Stromal cell of bone marrow (primary cell): ENCODE measurements at places on chromosomes 16 and 17.

DNA sequence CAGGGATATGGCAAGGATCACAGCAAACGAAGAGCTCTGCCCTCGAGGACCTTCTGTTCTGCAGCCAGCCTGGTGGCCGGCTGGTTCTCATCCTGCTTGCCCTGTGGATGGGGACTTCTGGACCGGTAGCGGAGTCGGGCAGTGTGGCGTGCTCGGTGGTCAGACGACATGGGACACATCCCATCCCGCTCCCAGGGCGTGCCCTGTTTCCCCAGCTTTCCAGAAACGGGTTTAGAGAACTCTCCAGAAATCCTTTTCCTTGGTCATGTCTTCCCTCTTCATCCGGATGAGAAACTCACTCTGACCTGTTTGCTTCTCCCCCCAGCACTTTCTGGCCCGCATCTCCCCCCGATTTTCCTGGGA lies 115.8 kb downstream of the OR1D5 start:
- DNase-seq: no peak

DNA sequence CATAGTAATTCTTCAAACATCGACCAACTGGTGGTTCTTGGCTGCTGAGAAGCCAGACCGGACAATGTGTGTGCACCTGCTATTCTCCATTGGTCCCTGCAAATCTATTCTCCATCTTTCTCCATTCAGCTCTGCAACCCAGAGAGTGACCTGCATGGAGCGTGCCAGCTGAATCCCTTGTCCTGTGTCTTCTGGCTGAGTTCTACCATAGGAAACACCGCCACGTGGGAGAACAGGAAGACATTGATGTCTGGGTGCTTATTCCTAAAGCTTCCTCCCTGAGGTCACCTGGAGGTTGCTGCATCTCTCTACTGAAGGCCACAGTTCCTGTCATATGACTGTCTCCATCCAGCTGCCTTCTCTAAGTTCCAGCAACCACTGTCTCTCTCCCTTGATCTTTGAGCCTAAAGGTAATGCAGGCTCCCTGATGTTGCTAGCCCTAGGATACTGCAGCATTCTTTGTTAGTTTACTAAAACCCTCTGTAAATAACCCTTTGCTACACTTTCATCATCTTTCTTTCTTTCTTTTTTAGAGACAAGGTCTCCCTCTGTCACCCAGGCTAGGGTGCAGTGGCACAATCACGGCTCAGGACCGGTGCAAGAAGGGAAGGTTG lies 10.6 kb upstream of the SMG1 start:
- DNase-seq: no peak

GRCh38 chr17:64331931-64332493 lies 58.6 kb downstream of the PECAM1 start:
- DNase-seq: no peak

- DNase-seq: no peak
Observed at GRCh38 chr17:69018022-69018615, 42.6 kb downstream of the ABCA9 start.

DNA sequence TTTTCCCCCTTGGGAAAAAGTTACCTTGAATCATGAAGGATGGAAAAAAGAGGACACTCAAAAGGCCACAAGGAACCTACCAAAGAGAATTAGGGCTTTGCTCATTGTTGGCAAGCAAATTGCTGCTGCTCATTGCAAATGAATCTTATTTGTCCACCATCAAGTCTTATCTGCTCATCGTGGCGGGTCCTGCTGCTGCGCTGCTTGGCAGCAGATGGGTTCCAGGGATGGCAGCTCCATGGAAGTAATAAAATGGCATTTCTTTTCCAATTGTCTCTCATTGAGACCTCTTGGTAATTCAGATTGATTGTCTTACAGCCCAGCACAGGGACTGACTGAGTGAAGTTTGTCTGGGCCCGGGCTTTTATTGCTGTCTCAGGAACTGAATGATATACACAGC lies 118.7 kb downstream of the MRM1 start:
- no peak for DNase-seq

DNA sequence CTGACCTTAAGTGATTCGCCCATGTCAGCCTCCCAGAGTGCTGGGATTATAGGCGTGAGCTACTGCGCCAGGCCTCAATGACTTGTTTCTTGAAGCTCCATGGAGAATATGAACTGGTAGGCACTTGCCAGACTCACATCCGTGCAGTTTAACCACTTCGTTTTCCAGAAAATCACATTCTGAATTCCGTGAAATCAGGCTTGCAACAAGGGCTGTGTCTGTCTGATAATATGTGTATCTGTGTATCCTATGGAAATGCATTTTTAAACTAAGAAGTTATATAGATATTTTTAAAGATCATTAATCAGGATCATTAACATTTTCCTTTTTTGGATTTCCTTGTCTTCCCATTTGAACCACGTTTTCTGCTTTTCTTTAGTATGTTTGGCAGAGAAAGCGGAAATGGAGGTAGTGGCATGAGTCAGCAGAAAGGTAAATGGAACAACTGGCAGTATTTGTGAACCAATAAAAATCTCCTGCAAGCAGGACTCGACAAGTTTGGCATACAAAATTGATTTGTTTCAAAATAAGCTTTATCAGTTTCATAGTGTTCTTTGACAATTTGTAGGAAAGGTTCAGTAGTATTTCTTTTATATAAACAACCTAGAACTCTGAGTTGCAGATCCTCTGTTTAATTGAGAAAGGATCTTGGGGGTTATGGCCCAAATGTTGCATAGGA lies 33.0 kb downstream of the USP10 start:
- DNase-seq: no peak

- no peak for DNase-seq
Observed at GRCh38 chr16:88069397-88070168, 118.3 kb downstream of the BANP start.

DNA sequence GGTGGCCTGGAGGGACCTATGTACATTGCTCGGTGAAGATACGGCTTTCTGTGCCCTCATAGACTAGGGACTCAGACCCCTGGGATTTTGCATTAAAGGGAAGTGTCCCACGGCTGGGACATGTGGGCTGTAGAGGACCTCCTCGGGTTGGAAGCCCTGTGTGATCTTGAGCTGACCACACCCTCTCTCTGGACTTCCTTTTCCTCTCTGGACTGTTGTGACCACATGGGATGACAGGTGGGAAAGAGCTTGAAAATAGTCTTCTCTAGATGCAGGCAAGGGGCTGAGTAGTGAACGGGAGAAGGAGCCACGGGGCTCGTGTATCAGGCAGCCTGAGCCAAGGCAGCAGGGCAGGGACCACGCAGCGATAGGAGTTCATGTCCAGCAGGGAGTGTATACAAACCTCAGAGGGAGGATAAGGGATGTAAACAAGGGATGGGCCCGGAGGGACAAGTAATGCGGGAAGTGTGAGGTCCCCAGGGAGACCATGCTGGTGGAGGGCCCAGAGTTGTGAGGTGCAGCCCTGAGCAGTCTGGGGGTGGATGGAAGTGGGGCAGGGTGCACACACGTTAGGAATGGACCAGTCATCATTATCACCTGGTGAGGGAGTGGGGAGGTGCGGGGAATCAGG lies 4.5 kb upstream of the SLC4A1 start:
- no peak for DNase-seq

- no peak for DNase-seq
Observed at GRCh38 chr17:81287152-81287551, 8.0 kb downstream of the SLC38A10 start.

DNA sequence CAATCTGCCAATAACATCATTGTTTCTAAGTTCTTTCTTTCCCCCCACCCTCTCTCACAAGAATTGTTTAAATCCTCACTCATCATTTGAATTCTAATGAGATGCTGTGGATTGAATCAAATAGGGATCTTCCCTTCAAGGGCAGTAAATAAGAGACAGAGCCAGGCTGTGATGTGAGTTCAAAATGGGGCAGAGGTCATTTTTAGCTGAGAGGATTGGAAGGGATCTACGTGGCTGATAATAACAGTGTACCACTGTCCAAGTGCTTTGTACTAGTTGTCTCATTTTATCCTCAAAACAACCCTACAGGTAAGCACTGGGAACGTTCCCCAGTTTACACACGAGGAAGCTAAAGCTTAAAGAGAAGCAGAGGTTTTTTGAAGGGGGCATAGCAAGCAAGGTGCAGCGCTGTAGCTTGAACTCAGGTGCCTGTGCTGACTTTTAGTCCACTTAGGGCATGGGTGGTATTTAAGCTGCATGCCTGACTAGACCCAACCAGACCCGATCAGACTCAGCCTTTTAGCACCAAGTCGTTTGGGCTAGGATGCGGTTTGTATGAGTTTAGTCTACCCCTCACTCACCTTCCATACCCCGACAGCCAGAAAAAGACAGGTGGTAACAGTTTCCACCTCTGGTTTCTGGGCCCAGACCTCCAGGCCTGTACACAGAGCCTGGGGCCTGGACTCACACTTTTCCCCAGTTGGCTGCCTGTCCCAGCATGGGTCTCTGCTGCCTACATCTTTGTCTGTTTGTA lies 39.2 kb upstream of the CCR7 start:
- no peak for DNase-seq

DNA sequence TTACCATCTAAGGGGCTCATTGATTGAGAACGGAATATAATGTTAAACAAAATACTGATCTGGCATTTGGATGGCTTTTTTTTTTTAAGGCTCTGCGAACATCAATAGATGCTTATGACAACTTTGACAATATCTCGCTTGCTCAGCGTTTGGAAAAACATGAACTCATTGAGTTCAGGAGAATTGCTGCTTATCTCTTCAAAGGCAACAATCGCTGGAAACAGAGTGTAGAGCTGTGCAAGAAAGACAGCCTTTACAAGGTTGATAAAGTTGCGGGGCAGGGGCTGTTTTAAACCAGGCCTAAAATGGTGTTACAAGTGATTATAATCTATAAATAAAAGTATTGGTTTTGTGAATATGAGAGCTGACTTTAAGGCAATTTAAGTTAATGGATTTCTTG lies 22.3 kb downstream of the PTRH2 start:
- DNase-seq: no peak

DNA sequence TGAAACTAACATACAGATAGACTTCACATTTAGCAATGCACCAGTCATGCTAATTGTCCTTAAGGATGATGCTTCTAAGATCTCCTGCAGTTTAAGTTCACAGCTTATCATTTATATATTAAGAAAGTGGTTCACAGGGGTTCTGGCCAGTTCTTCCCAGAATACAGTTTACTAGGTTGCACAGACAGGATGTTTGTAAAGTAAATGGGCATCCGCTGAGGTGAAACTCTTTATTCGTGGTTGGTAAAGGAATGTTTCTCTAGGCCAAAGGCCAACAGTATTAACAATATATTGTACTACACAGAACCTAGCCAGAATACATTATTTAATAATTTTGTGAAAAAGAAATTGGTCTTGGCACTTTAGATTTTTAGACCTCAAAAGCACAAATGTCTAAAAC lies 1427.3 kb downstream of the CDH8 start:
- no peak for DNase-seq

DNA sequence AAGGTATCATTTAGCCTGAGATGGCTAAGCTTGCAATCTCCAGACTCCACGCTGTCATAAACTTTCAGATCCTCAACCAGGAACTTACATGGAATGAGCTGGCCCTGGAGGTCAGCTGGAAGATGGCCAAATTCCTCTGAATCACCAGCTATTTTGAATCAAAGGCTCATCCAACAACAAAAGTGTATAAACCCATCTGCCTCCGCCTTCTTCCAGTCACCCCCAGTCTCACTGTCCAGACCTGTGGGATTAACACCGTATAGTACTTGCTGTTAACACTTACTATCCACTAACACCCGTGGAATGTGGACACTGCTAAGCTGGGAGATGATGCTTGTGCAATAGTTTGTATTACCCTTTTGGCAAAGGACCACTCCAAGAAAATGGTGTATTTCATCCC lies 1.9 kb upstream of the LCMT1 start:
- DNase-seq: peak; percentile 86

GRCh38 chr17:56119191-56119590 lies 34.1 kb upstream of the ANKFN1 start:
- DNase-seq: no peak

GRCh38 chr16:77786186-77786847 lies 2.0 kb upstream of the VAT1L start:
- no peak for DNase-seq

- no peak for DNase-seq
Observed at GRCh38 chr16:67516296-67517154, 12.1 kb upstream of the RIPOR1 start.

DNA sequence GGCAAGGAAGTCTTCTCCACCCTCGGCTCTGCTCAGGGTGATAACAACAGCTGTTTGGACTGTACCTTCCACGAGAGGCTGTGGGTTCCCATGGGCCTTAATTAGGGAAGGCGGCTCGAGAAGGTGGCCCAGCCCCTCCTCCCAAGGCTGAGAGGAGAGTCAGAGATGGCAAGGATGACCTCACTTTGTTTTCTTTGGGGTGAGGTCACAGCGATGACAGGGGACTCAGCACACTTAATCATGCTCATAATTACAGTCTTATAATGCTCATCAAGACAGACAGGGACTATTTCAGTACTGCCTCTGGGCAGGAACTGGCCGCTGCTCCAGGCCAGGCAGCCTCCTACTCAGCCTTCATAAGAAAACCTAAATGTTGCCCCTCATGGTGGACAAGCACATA lies 19.7 kb downstream of the WFDC1 start:
- DNase-seq: no peak

- DNase-seq: no peak
Observed at GRCh38 chr16:82636485-82636884, 9.7 kb downstream of the CDH13 start.

GRCh38 chr17:66704858-66705520 lies 129.9 kb upstream of the CACNG5 start:
- DNase-seq: no peak
